ENCODE measurements at places on chromosomes 5 and 9. TPM values are rescaled to one million over a fixed set of nuclear protein-coding genes. Genes with fewer than 3 reads are reported as not detected.

Gene PPP2R2B
- 3.0 TPM for total RNA-seq

Gene C5orf58
- total RNA-seq, result not detected

Gene CCDC187
- total RNA-seq, result not detected

Gene GNA14
- total RNA-seq, result not detected

Gene APBA1
- total RNA-seq, result 0.13 TPM

Gene HSPB3
- total RNA-seq, result not detected

DNA sequence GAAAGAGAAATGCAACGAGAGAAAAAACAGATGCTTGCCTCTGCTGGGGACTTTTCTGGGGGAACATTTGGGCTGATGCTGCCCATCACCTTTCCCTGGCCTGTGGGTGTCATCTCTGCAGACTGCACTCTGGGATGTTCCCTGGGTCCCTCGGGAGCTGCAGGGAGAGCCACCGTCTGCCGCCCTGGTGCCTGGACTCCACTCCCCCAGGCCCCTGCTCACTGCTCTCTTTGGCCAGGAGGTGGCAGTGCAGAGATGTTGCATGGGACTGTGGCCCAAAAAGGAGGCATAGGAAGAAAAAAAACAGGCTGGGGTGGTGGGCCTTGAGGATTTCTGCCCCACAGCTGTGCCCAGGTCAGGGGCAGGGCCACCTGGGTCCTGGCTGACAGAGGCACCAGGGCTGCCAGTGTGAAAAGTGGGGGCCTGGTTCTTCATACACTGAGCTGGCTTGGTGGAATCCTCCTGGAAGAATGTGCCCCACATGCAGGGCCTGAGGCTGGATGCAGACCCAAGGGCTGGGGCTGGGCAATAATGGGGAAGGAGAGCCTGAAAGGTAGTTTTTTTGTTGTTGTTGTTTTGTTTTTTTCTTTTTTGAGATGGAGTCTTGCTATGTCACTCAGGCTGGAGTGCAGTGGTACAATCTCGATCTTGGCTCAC lies 353.6 kb downstream of the SLIT3 start:
- H3K36me3 ChIP-seq, result no peaks in the 10 kb centered on the region
- H3K27ac ChIP-seq, result no peak overlapping the region
- no peaks in the 10 kb centered on the region for H3K27me3 ChIP-seq
- H3K4me1 ChIP-seq, result no peaks in the 10 kb centered on the region
- H3K4me3 ChIP-seq, result no peak overlapping the region
- peak; percentile 42 for DNase-seq

DNA sequence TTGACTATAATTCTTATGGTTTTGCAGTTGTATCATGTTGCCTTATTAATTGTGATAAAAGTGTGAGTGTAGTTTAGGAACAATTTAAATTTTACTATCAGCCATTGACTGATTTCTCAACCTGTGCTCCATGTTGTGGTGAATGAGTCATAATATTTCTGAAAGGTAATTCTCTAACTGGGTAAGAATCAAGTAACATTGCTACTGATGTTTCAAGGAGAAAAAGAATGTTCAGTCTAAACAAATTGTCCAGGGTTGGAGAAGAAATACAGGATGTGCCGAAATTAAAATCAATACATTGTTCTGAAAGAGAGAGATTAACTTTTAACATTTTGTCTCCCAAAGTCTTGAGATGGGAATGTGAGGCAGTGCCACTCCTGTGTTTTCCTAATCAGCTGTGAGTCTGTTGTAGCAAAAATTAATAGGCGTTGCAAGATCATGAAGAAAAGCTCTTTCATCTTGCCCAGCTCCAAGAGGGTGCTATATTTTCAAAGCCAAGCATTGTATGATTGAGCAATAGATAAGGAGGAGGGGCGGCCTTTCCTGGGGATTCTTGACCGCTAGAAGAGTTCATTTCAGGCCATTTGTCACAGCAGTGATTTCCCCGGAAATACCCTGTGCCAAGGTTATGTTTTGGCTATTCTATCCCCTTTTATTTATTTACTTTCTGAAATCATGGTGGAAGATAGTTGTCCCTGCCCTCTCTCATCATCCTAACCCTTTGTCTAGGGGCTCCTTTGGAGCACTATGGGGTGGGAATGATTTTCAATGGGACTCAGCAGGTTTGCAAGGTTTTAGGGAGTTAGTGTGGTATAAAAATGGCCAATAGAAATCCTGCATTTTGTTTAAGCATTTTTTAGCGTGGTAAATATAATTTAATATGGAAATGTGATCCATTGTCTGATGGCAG lies 151.6 kb downstream of the FOCAD start:
- peaks cover 11% of the 10 kb centered on the region for H3K36me3 ChIP-seq
- DNase-seq, result no peak
- H3K4me3 ChIP-seq, result no peak overlapping the region
- peaks cover 4% of the 10 kb centered on the region for H3K4me1 ChIP-seq
- H3K27ac ChIP-seq, result no peak overlapping the region

DNA sequence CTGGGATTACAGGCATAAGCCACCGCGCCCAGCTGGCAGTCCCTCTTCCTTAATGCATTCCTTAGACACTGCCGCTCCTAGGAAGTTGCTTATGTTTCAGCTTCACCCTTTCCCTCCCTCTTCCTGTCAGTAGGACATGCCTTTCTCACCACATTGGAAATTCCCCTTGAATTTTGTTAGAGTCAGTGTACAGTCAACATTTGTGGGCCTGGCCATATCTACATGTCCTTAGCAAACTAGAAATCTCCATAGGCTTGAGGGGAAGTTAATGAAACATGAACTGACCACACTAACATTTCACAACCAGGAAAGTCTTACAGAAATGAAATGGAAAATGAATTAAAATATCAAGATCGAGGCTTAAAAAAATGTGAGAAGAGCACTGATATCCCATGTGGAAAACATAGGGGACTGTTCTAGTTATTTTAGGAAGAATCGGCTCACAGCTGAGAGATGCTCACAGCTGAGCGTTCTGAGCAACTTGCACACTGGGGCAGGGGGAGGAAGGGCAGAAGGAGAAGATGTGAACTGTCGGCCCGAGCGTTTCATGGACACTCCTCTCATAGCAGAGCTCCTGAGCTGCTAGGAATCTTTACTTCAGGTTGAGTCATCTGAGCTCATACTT lies 21.1 kb upstream of the LVRN start:
- H3K36me3 ChIP-seq, result no peaks in the 10 kb centered on the region
- H3K4me3 ChIP-seq, result no peak overlapping the region
- DNase-seq, result no peak
- no peak overlapping the region for H3K27ac ChIP-seq
- H3K27me3 ChIP-seq, result peaks cover 6% of the 10 kb centered on the region

GRCh38 chr5:14730881-14731280 lies 66.4 kb downstream of the OTULIN start:
- H3K4me1 ChIP-seq, result peaks cover 2% of the 10 kb centered on the region
- no peak overlapping the region for H3K4me3 ChIP-seq
- no peak overlapping the region for H3K27ac ChIP-seq
- no peak for DNase-seq
- H3K36me3 ChIP-seq, result peaks cover 3% of the 10 kb centered on the region

DNA sequence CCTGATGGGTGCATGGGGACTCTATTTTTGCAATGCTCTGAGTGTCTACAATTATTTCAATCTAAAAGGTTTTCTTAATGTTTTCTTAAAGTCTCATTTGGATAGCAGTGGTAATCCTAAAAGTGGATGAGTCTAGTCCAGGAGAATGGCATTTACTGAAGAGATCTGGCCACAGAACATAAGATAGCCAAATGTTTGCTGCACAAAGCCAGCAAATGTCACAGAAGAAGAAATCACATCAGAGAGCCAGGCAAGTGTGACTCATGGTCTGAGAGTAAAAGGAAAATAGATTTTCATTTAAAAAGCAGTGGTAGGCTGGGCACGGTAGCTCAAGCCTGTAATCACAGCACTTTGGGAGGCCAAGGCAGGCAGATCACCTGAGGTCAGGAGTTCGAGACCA lies 352.7 kb upstream of the GRAMD2B start:
- DNase-seq, result no peak
- H3K27ac ChIP-seq, result no peak overlapping the region
- no peaks in the 10 kb centered on the region for H3K27me3 ChIP-seq

DNA sequence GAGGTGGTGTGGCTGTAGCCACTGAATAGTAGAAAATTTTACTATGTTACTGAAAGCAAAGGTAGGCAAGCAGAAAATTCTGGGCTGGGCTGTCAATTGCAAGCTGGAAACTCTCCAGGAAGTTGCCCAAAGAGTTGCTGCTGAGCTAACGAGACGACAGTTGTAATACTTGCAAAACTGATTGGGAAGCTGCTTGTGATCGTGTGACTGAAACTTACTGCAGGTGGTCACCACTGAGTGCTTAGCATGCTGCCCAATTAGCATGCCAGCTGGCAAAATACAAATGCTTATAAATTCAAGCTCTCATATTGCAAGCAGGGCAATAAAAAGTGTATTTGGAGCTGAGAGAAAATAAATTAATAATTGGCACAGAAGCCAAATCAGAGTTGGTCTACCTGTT lies 758.5 kb upstream of the EDIL3 start:
- no peaks in the 10 kb centered on the region for H3K27me3 ChIP-seq
- DNase-seq, result no peak
- no peak overlapping the region for H3K27ac ChIP-seq
- H3K4me3 ChIP-seq, result no peak overlapping the region
- H3K36me3 ChIP-seq, result no peaks in the 10 kb centered on the region

DNA sequence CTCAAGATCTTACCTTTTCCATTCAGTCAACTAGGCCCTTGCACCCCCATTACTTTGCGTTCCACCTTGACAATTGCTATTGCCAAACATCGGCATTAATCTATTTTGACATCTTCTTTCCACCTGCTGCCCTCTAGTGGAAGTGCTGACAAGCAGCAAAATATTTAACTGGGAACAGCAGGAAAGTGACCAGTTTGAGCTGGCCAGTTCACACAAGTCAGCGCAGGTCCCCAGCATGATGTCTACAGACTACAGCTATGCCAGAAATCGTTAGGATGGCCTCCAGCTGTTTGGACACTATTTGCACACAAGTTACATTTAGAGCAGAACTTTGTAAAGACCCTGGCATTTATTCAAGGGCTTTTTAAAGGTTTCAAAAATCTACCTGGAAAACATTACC lies 160.1 kb downstream of the GHR start:
- peaks cover 8% of the 10 kb centered on the region for H3K27me3 ChIP-seq
- no peaks in the 10 kb centered on the region for H3K4me1 ChIP-seq
- H3K36me3 ChIP-seq, result no peaks in the 10 kb centered on the region
- no peak overlapping the region for H3K4me3 ChIP-seq
- H3K27ac ChIP-seq, result no peak overlapping the region

GRCh38 chr9:123324767-123325183 lies 31.2 kb upstream of the CRB2 start:
- DNase-seq, result no peak
- no peaks in the 10 kb centered on the region for H3K36me3 ChIP-seq
- H3K4me3 ChIP-seq, result no peak overlapping the region
- no peaks in the 10 kb centered on the region for H3K27me3 ChIP-seq
- peak overlapping the region; percentile 17 for H3K27ac ChIP-seq

GRCh38 chr9:27835746-27836145 lies 262.5 kb upstream of the C9orf72 start:
- H3K4me1 ChIP-seq, result no peaks in the 10 kb centered on the region
- no peak overlapping the region for H3K4me3 ChIP-seq
- no peaks in the 10 kb centered on the region for H3K36me3 ChIP-seq
- H3K27me3 ChIP-seq, result peaks cover 3% of the 10 kb centered on the region

- no peaks in the 10 kb centered on the region for H3K36me3 ChIP-seq
- no peak for DNase-seq
- H3K27ac ChIP-seq, result no peak overlapping the region
- no peaks in the 10 kb centered on the region for H3K4me1 ChIP-seq
Observed at GRCh38 chr5:151721087-151721646, 34.5 kb upstream of the SPARC start.

GRCh38 chr9:110156902-110157301 lies 51.1 kb downstream of the C9orf152 start:
- no peaks in the 10 kb centered on the region for H3K27me3 ChIP-seq
- peak; percentile 71 for DNase-seq
- peaks cover 83% of the 10 kb centered on the region for H3K36me3 ChIP-seq
- peak overlapping the region; percentile 48 for H3K4me3 ChIP-seq

DNA sequence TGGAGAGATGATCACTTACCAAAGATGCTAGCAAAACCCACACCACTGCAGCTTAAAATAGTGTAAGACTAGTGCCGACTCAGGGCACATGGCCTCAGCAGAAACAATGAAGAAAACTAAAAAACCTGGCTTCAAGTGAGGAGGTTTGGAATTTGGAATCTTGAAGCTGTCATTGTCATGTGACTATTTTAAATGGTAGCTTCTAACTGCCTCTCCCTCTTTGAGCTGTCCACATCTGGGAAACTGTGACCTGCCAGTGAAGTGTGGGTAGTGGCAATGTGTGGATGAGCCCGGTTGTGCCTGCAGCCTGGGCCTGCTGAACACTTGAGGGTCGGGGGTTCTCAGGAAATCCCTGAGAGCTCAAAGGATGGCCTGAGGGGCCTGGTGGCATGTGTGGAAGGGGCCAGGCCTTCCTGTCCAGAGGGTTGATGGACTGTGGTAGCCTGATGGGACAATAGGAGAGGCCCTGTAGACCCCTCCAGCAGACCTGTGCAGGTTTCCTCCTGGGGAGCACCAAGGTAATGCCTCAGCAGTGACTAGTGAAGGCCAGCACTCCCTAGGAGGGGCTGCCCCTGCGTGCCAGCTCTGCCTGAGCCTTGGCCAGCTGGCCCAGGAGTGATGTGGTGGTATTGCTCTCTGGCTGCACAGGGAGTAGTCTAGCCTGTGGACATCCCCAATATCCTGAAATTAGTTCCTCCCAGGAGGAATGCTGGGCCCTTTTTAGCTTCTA lies 13.6 kb downstream of the USP20 start:
- no peaks in the 10 kb centered on the region for H3K27me3 ChIP-seq
- H3K4me3 ChIP-seq, result no peak overlapping the region
- peaks cover 50% of the 10 kb centered on the region for H3K36me3 ChIP-seq
- H3K4me1 ChIP-seq, result peaks cover 61% of the 10 kb centered on the region
- no peak for DNase-seq
- peak overlapping the region; percentile 57 for H3K27ac ChIP-seq

DNA sequence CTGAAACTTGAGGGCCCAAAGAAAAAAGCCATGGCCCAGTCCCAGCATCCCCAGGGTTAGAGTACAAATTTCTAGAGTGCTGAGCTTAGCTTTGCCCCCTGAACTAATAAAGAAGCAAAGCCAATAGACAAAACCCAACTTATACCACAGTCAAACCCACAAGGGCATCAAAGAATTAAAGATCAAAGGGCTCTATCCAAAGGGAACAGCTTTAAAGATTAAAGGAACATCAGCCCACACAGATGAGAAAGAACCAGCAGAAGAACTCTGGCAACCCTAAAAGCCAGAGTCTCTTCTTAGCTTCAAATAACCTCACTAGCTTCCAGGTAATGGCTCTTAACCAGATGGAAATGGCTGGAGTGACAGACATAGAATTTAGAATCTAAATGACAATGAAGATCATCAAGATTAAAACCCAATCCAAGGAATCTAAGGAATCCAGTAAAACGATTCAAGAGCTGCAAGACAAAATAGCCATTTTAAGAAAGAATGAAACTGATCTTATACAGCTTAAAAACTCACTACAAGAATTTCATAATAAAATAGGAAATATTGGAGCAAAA lies 93.9 kb downstream of the YIPF5 start:
- DNase-seq, result no peak
- H3K27me3 ChIP-seq, result peaks cover 7% of the 10 kb centered on the region
- no peaks in the 10 kb centered on the region for H3K4me1 ChIP-seq
- H3K36me3 ChIP-seq, result no peaks in the 10 kb centered on the region
- H3K4me3 ChIP-seq, result no peak overlapping the region
